ENCODE measurements at places on chromosomes 1 and 21. TPM values are rescaled to one million over a fixed set of nuclear protein-coding genes. Genes with fewer than 3 reads are reported as not detected.

GRCh38 chr21:42176859-42177258 lies 42.1 kb upstream of the ABCG1 start:
- no peak overlapping the region for H3K4me3 ChIP-seq
- no peak for DNase-seq
- peaks cover 2% of the 10 kb centered on the region for H3K27me3 ChIP-seq
- no peaks in the 10 kb centered on the region for H3K4me1 ChIP-seq
- H3K27ac ChIP-seq: no peak overlapping the region

- no peak overlapping the region for H3K4me3 ChIP-seq
- H3K36me3 ChIP-seq: no peaks in the 10 kb centered on the region
- no peak for DNase-seq
Measured at GRCh38 chr1:109298666-109299557, 7.9 kb downstream of the MYBPHL start.

DNA sequence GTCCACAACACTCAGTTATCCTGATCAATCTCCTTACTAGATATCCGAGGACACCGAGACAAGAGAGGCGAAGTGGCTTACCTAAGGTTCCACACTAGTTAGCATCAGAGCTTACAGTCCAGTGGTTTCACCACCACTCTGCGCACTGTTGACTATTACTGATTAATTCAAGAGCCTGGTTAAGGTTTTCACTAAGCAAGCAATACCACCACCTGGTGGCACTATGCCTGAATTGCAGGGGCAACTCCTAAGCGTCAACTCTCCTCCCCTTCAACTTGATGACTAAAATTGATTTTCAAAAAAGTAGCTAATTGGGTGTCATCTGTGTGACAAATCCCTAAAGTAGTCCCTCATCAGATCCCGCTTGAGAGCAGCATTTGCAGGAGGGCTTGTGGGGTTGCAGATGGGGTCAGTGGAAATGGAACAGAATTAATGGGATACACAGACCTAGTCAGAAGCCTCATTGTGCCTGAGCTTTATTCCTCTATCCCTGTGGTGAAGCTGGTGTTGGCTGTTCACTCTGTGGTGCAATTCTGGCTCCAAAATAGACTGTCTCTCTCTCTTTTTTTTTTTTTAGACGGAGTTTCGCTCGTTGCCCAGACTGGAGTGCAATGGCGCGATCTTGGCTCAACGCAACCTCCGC lies 9.1 kb downstream of the TTC22 start:
- DNase-seq: peak; percentile 53
- H3K4me1 ChIP-seq: no peaks in the 10 kb centered on the region

Gene ZMYND12
- 1.1 TPM for total RNA-seq

GRCh38 chr1:207059881-207060280 lies 6.8 kb downstream of the PFKFB2 start:
- H3K27ac ChIP-seq: no peak overlapping the region
- H3K4me1 ChIP-seq: peaks cover 6% of the 10 kb centered on the region
- peaks cover 16% of the 10 kb centered on the region for H3K36me3 ChIP-seq
- no peak for DNase-seq
- no peak overlapping the region for H3K4me3 ChIP-seq

Gene HSPA13
- total RNA-seq: 37.0 TPM

DNA sequence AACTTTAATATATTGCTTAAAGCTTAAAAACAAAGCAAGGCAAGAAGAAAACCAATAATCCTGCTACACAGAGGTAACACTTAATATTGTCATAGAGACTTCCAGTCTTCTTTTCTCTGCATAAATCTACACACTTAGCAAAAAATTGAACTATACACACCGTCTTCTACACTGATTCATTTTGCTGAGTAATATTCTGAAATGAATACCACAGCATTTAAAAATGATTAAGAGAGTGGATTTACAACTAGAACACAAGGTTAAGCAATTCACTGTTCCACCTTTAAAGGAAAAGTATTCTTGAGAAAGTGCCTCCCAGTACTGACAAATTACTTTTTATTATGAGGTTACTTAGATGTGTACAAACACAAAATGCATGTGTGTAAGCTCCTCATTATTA lies 22.2 kb upstream of the ITPKB start:
- H3K4me3 ChIP-seq: no peak overlapping the region
- no peak for DNase-seq
- no peak overlapping the region for H3K27ac ChIP-seq
- peaks cover 2% of the 10 kb centered on the region for H3K27me3 ChIP-seq
- peaks cover 15% of the 10 kb centered on the region for H3K4me1 ChIP-seq

- H3K36me3 ChIP-seq: peaks cover 8% of the 10 kb centered on the region
- DNase-seq: no peak
- H3K4me1 ChIP-seq: peaks cover 24% of the 10 kb centered on the region
- no peaks in the 10 kb centered on the region for H3K27me3 ChIP-seq
- H3K27ac ChIP-seq: no peak overlapping the region
Measured at GRCh38 chr1:53567851-53568250, 108.7 kb downstream of the DMRTB1 start.

Gene SYT11
- total RNA-seq: 15.4 TPM

Gene LCE2C
- not detected for total RNA-seq

DNA sequence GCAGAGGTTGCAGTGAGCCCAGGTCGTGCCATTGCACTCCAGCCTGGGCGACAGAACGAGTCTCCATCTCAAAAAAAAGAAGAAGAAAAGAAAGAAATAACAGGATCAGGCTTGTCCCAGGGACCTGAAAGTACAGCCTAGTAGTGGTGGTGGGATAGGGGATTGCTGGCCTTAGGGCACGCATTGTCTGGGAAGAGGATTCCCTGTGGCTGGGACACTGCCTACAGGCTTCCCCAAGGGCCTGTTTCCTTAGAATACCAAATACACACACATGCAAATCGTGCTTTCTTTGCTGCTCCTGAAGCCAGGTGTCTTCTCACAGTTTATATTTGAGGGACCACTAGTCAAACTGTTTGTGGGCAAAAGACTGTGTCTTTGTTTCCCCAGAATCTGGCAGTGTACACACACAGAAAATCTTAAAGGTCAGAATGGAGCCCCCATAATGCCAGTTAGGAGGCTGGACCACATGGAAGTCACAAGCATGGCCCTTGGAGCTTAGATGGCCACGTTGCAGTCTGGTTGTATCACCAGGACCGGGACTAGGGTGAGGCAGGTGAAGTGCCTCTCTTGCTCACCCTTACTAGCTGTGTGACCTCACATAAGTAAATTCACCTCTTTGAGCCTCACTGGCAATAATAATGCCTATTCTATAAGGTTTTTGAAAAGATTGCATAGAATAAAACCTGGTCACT lies 12.7 kb upstream of the ASAP3 start:
- no peak overlapping the region for H3K4me3 ChIP-seq
- no peaks in the 10 kb centered on the region for H3K27me3 ChIP-seq
- DNase-seq: no peak
- no peaks in the 10 kb centered on the region for H3K36me3 ChIP-seq
- no peak overlapping the region for H3K27ac ChIP-seq

Gene ABCB10
- total RNA-seq: 18.3 TPM

DNA sequence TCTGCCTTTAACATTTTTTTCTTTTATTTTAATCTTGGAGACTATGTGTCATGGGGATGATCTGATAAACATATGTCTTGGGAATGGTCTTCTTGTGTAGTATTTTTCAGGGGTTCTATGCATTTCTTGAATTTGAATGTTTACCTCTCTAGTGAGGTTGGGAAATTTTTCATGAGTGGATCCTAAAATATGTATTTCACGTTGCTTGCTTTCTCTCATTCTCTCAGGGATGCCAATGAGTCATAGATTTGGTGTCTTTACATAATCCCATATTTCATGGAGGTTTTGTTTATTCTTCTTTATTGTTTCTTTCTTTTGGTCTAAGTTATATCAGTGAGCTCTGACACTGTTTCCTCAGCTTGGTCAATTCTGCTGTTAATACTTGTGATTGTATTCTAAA lies 1237.2 kb downstream of the PLA2G4A start:
- no peak for DNase-seq
- peaks cover 4% of the 10 kb centered on the region for H3K27me3 ChIP-seq
- no peak overlapping the region for H3K27ac ChIP-seq

Gene HHAT
- 6.0 TPM for total RNA-seq

GRCh38 chr1:94721240-94721639 lies 98.9 kb upstream of the SLC44A3 start:
- no peak for DNase-seq
- no peak overlapping the region for H3K4me3 ChIP-seq
- H3K4me1 ChIP-seq: peaks cover 2% of the 10 kb centered on the region
- no peak overlapping the region for H3K27ac ChIP-seq
- no peaks in the 10 kb centered on the region for H3K36me3 ChIP-seq

Gene ST3GAL3
- 14.9 TPM for total RNA-seq

Gene CASZ1
- 6.3 TPM for total RNA-seq

- peaks cover 8% of the 10 kb centered on the region for H3K27me3 ChIP-seq
- H3K36me3 ChIP-seq: peaks cover 13% of the 10 kb centered on the region
- H3K4me1 ChIP-seq: peaks cover 46% of the 10 kb centered on the region
- peak; percentile 29 for DNase-seq
- H3K4me3 ChIP-seq: peak within 1 kb of the TSS; percentile 70
Measured at GRCh38 chr1:149917571-149918144, at the start of gene SV2A. Gene SV2A (minus strand): TSS chr1:149917844. CDS start chr1:149913840, 4,004 bp downstream.

DNA sequence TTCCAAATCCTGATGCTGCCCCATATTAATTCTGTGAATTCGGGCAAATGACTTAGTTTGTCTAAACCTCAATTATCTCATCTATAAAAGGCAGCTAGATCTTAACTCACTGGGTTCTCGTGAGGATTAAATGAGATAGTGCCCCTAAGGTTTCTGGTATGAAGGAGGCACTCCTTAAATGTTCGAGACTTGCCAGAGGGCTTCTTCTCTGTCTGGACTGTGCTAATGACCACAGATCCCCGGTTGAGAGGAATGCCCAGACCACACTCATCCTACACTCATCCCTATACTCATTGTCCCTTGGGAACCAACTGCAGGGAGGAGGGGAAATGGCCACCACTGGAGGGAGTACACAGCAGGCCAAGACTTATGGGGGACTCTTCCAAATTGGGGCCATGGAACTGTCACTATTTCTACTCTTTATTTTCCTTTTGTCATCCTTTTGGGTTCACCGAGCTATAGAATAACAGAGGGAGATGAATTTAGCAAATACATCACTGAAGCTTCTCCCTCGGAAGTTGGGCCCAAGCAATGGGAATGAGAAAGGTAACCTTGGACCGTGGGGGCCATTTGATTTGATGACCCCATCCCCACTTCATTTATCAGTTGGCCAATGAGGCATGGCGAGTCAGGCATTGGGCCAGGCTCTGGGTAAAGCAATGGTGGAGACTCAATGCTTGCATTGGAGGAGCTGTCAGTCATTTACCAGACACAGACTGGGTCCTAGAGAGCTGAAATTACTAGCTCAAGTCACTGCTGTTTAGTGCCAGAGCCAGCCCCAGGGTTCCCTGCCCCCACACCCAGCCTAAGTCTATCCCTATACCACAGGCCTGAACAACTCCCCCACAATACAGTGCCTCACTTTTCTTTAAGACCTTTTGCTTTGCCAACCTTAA lies 5.1 kb downstream of the ATF3 start:
- DNase-seq: no peak
- peaks cover 9% of the 10 kb centered on the region for H3K4me1 ChIP-seq
- H3K27me3 ChIP-seq: peaks cover 7% of the 10 kb centered on the region

Gene IRF2BP2
- 158 TPM for total RNA-seq

GRCh38 chr1:208243967-208244916 lies at the start of gene PLXNA2:
Gene PLXNA2 (minus strand): TSS chr1:208244384. CDS start chr1:208217922, 26,462 bp downstream.
- peaks cover 28% of the 10 kb centered on the region for H3K4me1 ChIP-seq
- peak; percentile 84 for DNase-seq
- H3K36me3 ChIP-seq: no peaks in the 10 kb centered on the region
- peaks cover 5% of the 10 kb centered on the region for H3K27me3 ChIP-seq

Gene SPRR3
- not detected for total RNA-seq

DNA sequence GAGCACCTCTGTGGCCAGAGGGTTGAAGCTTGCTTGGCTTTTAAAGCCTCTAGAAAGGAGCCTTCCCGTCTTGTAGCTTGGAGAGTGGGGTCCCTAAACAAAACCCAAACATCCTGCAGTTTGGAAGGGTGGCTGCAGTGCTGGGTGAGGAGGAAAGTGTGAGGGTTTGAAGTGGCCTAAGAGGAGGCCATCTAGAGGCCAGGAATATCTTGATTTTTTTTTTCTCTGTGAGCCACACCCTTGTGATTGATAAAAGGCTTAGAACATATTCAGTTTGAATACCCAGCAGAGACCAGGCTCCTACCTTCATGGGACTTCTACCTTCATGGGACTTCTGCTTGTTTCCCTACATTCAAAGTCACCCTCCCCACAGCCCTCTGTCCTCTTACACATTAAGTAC lies 37.3 kb upstream of the PIGV start:
- DNase-seq: no peak

Gene GPR25
- total RNA-seq: not detected

DNA sequence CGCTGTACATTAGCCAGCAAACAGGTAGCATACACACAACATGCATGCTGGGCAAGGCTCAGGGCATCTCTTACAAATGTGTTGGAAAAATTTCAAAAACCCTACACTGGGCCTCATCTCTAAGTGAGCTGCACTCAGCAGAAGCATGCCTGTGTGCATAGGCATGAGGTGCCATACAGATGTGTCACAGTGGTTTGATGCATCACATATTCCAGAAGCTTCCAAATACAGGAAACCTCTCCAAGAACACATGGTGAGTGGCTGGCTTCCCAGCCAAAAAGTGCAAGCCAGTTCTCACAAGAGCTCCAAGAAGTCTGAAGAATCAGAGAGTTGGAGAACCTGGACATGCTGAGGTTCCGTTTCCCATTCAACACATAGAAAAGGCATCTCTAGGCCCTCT lies 58.3 kb downstream of the CD46 start:
- H3K4me3 ChIP-seq: no peak overlapping the region
- H3K27me3 ChIP-seq: peaks cover 2% of the 10 kb centered on the region
- no peak for DNase-seq
- H3K27ac ChIP-seq: no peak overlapping the region
- peaks cover 27% of the 10 kb centered on the region for H3K4me1 ChIP-seq

- peaks cover 28% of the 10 kb centered on the region for H3K4me1 ChIP-seq
- no peak for DNase-seq
- peaks cover 1% of the 10 kb centered on the region for H3K27me3 ChIP-seq
Measured at GRCh38 chr1:61204528-61204927, 122.2 kb downstream of the NFIA start.

- peak overlapping the region; percentile 17 for H3K27ac ChIP-seq
- no peak overlapping the region for H3K4me3 ChIP-seq
- DNase-seq: no peak
- H3K36me3 ChIP-seq: peaks cover 46% of the 10 kb centered on the region
- H3K4me1 ChIP-seq: peaks cover 8% of the 10 kb centered on the region
Measured at GRCh38 chr21:42857216-42857615, 22.1 kb downstream of the WDR4 start.

Gene CRP
- not detected for total RNA-seq

Data from endothelial cell (in vitro differentiated cells).